Mesendoderm (in vitro differentiated cells): ENCODE measurements at places on chromosomes 1 and 21.

DNA sequence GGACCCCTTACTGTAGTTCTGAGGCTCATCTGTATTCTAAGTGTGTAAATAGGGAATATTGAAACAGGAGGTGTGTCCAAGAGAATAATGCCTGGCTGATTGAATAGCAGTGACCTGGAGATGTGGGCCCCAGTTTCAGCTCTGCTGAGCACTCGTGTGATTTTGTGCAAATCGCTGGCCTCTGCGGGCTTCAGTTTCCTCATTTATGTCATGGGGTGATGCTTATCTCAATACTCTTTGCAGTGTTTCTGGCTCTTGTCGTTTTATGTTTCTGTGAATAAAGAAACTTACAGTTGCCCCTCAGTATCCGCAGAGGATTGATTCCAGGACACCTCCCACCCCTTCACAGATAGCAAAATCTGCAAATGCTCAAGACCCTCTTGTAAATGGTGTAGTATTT lies 5.0 kb downstream of the COG2 start:
- no peak for DNase-seq
- no peaks in the 10 kb centered on the region for H3K27me3 ChIP-seq
- no peak overlapping the region for H3K27ac ChIP-seq
- no peak overlapping the region for H3K4me3 ChIP-seq
- H3K36me3 ChIP-seq = no peaks in the 10 kb centered on the region

- H3K27ac ChIP-seq = no peak overlapping the region
- no peaks in the 10 kb centered on the region for H3K27me3 ChIP-seq
- no peaks in the 10 kb centered on the region for H3K4me1 ChIP-seq
- H3K4me3 ChIP-seq = no peak overlapping the region
- no peak for DNase-seq
Observed at GRCh38 chr1:98839840-98840239, 164.8 kb downstream of the PLPPR5 start.

- H3K27me3 ChIP-seq = no peaks in the 10 kb centered on the region
- no peak overlapping the region for H3K4me3 ChIP-seq
- no peak overlapping the region for H3K27ac ChIP-seq
- peak; percentile 67 for DNase-seq
- no peaks in the 10 kb centered on the region for H3K4me1 ChIP-seq
- no peaks in the 10 kb centered on the region for H3K36me3 ChIP-seq
Observed at GRCh38 chr1:21251773-21252471, 38.3 kb downstream of the ECE1 start.

GRCh38 chr21:40733024-40733397 lies 113.9 kb downstream of the DSCAM start:
- no peak for DNase-seq
- H3K4me1 ChIP-seq = no peaks in the 10 kb centered on the region
- H3K4me3 ChIP-seq = no peak overlapping the region
- no peaks in the 10 kb centered on the region for H3K36me3 ChIP-seq
- H3K27me3 ChIP-seq = no peaks in the 10 kb centered on the region
